Stimulated activated CD4-positive, alpha-beta T cell treated with anti-CD3 and anti-CD28 coated beads, Interleukin-12 subunit alpha, Interleukin-12 subunit beta, amount 100 ng/mL, for 24 hours (primary cell): ENCODE measurements at places on chromosomes 3 and 15.

DNA sequence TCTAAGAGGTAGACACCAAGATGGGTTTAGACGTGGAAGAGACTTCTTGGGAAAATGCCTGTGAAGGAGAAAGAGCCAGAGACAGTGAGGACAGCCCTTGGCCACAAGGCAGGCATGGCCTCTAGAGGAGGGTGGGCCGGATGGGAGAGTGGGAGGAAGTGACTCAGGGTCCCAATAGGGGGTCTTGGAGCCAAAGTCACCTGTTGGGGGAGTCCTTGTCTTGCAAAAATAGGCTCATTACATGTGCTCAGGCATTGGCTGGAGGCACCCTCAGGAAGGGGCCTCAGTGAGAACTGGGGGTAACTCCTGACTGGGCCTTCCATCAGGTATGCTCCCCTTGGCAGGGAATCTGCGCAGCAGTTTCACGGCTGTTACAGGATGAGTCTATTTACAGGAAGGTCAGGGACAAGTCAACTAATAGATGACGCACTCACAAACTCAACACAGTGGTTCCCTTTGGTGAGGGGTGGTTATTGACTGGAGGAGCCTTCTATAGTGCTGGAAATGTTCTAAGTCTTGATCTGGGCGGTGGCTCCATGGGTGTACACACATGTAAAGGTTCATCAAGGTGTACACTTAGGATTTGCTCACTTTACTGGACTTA lies 259.6 kb downstream of the XXYLT1 start:
- no peak for DNase-seq

DNA sequence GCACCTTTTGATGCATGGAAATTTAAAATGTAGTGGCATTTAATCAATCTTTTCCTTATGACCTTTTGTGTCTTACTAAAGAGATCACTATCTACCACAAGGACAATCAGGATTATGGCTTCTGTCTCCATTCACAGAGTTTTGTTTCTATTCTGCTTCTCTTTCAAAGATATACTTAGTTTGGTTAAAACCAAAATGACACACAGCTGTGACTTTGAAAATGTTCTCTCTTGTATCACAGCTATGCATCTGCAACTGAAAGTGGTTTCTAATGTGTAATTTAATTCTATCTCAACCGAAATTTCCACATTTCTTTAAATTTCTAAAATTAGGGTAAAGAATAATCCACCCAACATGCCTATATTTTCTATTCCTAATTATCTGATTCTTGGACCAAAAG lies 27.7 kb downstream of the HLTF start:
- DNase-seq: no peak

GRCh38 chr3:194800002-194800401 lies 114.3 kb downstream of the FAM43A start:
- DNase-seq: no peak

DNA sequence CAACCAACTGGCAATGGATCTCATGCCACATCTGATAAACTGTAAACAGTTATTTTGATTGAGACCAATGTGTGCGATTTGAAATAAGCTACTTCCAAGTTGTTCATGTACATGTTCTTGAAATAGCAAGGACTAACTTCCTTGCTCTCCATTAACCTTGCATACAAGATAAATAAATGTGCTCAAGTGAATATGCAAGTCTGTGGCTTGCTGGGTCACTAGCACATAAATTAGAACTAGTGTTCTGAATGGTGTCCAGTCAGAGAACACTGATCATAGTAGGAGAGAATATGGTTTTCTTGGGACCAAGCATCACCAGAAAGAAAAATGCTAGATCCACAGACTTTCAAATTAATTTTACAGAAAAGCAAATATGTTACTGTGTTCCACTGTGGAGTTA lies 640.0 kb upstream of the CCDC54 start:
- no peak for DNase-seq

GRCh38 chr15:34122771-34123183 lies 20.9 kb downstream of the PGBD4 start:
- no peak for DNase-seq

DNA sequence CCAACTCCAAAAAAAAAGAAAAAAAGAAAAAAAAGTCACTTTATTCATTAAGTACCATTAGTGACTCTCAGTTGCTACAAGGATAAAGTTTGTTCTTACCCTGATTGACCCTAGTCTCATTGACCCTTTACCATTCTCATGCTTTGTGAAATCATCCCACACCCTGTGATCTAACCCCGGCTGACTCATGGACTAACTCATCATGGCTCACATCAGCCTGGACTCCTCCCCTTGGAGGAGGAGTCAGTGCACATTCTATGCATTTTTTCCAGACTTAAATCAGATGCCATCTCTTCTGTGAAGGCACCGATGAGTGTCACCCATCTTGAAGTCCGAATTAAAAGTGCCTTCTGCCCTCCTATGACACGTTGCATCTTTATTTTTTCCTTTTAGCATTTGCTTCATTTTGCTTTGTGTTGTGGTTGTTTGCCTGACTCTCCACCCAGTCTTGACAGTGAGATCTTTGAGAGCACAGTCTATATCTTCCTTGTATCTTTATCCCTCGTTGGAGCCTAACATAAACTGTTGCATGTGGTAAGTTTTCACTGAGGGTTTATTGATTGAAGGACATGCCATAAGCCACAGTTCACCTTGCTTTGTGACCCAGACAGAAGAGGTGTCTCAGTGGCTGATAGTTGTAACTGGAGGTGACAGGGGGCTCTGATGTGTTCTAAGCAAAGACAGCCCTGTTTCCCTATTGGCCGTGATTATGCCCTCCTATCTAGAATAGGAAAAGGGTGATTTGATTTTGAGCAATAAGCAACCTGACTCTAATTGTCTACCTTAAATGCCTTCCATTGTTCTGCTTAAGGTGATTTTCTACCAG lies 72.1 kb downstream of the IL1RAP start:
- DNase-seq: peak; percentile 15

GRCh38 chr3:145522893-145523651 lies 637.9 kb downstream of the PLOD2 start:
- DNase-seq: no peak

DNA sequence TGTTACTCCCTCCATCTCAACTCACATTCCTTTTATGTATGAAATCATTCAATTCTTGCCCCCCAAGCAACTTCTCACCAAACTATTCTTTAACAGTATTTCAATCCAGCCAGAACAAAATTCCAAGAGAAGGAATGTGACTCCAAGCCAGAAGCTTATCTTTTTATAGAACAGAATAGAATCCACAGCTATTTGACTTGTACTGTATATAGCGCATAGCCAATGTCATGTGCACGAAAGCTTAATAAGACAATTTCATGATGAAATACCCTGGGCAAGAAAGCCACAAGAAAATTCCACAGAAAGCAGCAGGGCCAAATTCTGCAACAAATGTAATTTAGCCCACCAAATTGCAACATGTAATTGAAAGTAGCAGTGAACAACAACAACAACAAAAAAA lies 127.6 kb upstream of the UBE2E2 start:
- no peak for DNase-seq
